Activated naive CD4-positive, alpha-beta T cell treated with anti-CD3 and anti-CD28 coated beads for 36 hours (primary cell): ENCODE measurements at places on chromosomes 4 and X.

- DNase-seq = peak; percentile 30
Measured at GRCh38 chr4:102868153-102868780, 525 bp upstream of the CISD2 start.

DNA sequence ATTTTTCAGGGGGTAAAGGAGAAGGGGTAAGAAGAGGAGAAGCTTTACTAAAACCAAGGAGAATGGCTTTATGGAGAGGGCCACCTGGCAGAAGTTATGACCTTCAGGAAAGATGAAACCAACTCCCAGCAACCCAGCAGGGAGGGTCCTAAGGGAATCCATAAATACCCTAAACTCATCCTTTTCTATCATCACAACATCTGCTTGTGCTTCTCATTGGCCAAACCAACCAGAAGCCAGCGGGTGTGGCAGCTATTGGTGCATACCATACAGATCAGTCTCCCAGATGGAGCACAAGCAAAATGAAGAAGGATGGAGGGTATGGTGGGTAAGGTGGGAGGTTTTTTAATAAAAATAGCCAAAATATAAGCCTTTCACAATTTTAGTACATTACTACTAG lies 58.5 kb upstream of the ARSJ start:
- no peak for DNase-seq

DNA sequence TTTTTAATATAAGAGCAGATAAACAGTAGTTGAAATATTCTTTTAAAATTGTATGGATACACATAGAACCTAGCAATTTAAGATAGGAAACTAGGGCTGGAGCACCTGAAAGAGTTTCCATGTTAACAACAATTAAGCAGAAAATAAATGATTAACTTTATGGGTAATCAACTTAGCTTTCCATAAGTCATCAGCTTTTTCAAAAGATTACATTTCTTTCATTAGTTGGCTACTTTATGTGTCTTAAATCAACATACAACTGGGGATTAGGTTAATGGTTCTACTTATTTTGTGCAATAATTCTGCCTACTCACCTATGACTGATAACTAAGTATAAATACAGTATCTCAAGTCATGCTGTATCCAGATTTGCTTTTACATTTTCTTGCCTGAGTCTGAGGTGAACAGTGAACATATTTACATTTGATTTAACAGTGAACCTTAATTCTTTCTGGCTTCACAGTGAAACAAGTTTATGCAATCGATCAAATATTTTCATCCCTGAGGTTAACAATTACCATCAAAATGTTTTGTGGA lies at the start of gene ANXA10:
ANXA10 (plus strand) TSS at position 362 of the 537 bp plus-strand sequence; CDS start at position 526, 164 bp downstream.
- DNase-seq = no peak

GRCh38 chr4:175789647-175790046 lies 22.4 kb downstream of the GPM6A start:
- DNase-seq = no peak

- no peak for DNase-seq
Measured at GRCh38 chr4:24988776-24989175, 42.0 kb downstream of the LGI2 start.

- DNase-seq = no peak
Measured at GRCh38 chr4:73734530-73735001, 5.8 kb upstream of the CXCL8 start.

DNA sequence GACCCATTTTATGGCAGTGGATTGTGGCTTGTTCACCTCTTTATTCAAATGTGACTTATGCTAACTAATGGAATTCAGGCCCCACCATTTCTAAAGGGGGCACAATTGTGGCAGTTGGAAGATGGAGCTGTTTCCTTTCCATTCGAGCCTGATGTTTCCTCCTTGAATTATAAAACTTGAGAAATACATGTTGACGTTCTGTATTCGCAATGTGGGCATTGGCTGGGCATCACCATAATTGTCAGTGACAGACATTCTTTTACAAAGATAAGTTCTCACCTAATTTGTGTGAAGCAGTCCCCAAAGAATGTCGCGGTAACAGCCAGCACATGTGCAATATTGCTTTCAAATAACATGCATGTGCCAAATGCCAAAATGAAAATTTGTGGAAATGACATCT lies 1070.2 kb upstream of the TENM3 start:
- no peak for DNase-seq

- DNase-seq = no peak
Measured at GRCh38 chrX:128517691-128518090, 465.5 kb upstream of the ACTRT1 start.

- DNase-seq = no peak
Measured at GRCh38 chr4:124768596-124769365, 56.2 kb upstream of the ANKRD50 start.

DNA sequence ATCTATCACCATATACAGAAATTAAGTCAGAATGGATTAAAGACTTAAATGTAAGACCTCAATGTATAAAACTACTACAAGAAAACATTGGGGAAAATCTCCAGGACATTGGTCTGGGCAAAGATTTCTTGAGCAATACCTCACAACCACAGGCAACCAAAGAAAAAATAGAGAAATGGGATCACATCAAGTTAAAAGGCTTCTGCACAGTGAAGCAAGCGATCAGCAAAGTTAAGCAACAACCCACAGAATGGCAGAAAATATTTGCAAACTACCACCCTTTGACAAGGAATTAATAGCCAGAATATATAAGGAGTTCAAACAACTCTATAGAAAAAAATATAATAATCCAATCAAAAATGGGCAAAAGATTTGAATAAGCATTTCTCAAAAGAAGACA lies 236.9 kb upstream of the EMCN start:
- DNase-seq = no peak

DNA sequence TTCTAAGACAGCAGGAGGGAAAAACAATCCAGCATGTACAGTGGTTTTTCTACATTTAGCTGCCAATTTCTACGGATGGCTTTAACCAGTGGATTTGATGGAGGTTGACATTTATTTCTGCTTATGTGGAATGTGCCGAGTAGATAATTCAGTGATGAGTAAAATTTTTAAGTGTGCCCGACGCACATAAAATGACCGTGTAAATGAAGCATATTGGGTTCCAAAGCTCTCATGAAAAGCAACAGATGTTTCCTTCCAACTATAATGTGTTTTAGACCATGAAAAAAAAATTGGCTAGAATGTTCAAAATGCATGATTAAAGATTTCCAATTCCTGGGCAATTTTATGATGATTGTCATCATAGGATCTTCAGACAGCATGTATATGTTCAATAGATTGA lies 14.1 kb downstream of the INPP4B start:
- DNase-seq = no peak

- no peak for DNase-seq
Measured at GRCh38 chrX:57595381-57595811, 3.6 kb downstream of the ZXDB start.

GRCh38 chrX:47047989-47048388 lies 30.3 kb upstream of the RGN start:
- DNase-seq = no peak

- DNase-seq = no peak
Measured at GRCh38 chr4:4789462-4789861, 70.0 kb upstream of the MSX1 start.

DNA sequence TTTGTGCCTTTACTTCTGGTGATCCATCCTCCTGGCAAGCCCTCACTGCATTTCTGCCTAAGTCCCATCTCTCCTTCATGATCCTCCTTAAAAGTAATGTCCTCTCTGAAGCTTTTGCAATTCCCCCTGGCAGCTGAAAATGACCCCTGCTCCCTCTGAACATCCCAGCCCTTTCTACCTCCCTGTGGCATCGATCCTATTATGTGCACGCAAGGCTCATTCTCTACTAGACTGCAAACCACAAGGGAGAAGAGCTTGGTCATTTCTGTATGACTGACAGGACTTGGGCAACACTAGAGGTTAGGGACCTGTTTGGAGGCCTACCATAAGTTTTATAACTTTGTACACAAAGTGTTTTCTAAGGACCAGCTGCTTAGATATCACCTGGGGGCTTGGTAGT lies 50.8 kb upstream of the RAP2C start:
- no peak for DNase-seq

DNA sequence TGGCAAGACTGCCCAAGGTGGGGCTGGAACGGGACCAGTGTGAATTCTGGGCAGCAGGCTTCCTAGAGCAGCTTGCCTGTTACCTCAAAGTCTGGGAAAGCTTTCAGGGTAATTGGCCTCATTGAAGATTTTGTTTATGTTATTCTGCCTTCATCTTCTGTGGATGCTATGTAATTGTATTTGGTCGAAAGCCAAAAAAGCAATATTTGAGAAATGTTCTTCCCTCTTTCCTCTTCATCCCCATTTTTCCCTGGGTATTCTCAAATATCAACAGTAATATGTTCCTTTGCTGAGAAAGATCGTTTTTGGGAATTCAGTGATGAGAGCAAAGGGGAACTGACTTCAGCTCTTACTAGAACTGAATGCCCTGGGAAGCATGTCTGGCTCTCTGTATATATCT lies 12.9 kb downstream of the TMEM131L start:
- no peak for DNase-seq

DNA sequence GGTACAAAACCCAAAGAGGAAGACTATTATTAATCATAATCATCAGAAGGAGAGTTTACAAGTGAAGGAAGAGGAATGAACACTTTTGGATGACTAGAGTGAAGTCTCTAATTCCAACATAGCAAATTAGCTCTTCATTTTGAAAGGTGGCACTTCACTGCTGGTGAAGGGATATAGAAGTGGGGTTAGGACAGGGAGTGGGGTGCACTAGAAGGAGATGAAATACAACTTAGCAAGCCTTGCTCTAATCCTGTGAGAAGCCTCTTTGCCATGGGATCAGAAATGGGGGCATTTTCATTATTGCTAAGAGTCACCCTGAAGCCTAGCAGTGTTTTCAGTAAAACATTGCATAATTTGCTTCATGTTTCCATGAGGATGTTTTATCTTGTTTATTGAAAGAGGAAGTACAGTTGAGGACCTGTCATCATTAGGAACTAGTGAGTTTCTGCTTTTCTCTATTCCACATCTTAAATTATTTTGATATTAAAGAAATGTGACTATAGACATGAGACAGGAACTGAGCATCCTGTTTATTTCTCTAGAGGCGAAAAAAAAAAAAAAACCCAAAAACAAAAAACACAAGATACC lies 9.3 kb upstream of the GRPR start:
- no peak for DNase-seq
